ENCODE measurements at places on chromosomes 16 and 17. TPM values are rescaled to one million over a fixed set of nuclear protein-coding genes. Genes with fewer than 3 reads are reported as not detected.
A peak's percentile ranks its signal among the peaks of the same experiment; 100 is the strongest.

Gene PDILT
- not detected for total RNA-seq

DNA sequence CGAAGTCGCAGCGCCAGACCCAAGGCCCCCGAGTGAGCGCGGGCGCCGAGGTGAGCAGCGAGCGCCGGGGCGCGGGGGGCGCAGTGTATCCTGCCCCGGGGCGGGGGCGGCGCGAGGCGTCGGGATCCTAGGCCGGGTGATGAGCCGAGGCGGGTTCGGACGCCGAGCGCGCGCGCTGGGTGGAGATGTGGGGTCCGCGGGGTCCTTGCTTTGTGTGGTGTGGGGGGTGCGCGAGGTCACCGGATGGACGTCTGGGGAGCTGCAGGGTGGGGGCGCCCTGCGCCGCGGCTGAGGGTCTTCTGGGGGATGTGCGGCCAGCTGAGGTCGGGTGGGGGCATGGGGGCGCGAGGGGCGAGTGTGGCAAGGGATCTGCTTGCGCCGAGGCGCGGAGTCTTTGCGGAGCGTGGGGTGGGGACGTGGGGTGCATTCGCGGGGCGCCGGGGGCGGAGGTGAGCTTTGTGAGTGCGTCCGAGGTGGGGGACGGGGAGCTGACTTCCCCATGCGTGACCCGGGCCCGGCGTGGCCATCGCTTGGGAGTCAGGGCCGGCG is 560 bp downstream of the RAI1 start:
- peak overlapping the region; percentile 92 for H3K27ac ChIP-seq
- peak; percentile 65 for DNase-seq
- H3K4me1 ChIP-seq: peaks cover 37% of the 10 kb centered on the region
- H3K27me3 ChIP-seq: no peaks in the 10 kb centered on the region

DNA sequence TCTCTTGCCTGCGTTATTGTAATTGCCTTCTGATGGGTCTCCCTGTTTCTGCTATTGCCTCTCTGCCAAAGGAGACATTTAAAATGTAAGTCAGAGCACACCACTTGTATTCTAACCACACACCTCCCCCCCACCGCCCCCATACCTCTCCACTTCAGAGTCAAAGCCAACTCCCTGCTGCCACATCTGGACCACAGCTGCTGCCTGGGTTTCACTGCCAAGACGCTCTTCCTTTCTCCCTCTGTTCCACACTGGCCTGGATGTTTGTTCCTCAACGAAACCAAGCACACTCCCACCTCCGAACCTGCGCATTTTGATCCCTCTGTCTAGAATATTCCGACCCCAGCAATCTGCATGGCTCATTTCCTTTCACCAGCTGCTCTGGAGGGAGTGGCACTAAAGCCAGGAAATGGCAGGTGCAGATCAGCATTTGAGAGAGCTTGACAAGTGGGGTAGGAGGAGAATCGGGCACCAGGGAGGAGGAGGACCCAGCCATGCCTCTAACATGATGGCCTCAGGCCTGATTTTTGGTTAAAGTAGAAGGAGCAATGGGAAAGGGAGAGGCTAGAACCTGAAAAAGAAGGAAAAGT is 92.4 kb upstream of the HS3ST2 start:
- DNase-seq: no peak
- no peak overlapping the region for H3K27ac ChIP-seq
- no peaks in the 10 kb centered on the region for H3K36me3 ChIP-seq

Gene GNG13
- not detected for total RNA-seq

DNA sequence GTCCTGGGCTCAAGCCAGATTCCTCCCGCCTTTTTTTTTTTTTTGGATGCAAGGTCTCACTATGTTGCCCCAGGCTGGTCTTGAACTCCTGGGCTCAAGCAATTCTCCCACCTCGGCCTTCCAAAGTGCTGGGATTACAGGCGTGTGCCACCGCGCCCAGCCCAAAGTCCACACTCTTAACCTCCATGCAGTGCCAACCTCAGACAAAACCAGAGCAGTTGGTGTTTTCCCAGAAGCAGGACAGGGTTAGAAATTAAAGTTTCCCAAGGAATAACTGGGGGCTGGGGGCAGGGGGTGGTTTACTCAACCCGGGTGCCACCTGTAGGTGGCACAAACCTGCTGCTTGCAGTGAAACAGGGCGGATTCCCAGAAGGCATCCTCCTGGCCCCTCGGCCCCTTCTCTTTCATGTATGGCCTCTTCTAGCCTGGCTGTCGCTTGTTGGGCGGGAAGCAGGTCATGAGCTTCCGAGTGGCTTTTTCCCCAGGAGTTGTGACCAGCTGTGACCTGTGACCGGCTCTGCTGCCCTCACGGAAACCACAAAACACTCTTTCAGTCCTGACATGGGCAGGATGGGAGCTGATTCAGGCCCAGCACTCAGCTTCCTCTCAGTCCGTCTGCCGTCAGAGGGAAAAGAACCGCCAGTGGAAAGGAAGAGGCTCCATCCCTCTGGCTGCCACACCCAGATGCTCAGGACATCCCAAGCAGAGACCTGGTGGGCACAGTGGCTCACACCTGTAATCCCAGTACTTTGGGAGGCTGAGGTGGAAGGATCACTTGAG is 25.6 kb upstream of the USP7 start:
- no peak for DNase-seq
- no peaks in the 10 kb centered on the region for H3K36me3 ChIP-seq
- no peaks in the 10 kb centered on the region for H3K4me1 ChIP-seq
- no peak overlapping the region for H3K27ac ChIP-seq
- H3K27me3 ChIP-seq: no peaks in the 10 kb centered on the region
- no peak overlapping the region for H3K4me3 ChIP-seq

Gene PAQR4
- 8.9 TPM for total RNA-seq

Gene IRF8
- total RNA-seq: 5.8 TPM

Gene OMG
- not detected for total RNA-seq

DNA sequence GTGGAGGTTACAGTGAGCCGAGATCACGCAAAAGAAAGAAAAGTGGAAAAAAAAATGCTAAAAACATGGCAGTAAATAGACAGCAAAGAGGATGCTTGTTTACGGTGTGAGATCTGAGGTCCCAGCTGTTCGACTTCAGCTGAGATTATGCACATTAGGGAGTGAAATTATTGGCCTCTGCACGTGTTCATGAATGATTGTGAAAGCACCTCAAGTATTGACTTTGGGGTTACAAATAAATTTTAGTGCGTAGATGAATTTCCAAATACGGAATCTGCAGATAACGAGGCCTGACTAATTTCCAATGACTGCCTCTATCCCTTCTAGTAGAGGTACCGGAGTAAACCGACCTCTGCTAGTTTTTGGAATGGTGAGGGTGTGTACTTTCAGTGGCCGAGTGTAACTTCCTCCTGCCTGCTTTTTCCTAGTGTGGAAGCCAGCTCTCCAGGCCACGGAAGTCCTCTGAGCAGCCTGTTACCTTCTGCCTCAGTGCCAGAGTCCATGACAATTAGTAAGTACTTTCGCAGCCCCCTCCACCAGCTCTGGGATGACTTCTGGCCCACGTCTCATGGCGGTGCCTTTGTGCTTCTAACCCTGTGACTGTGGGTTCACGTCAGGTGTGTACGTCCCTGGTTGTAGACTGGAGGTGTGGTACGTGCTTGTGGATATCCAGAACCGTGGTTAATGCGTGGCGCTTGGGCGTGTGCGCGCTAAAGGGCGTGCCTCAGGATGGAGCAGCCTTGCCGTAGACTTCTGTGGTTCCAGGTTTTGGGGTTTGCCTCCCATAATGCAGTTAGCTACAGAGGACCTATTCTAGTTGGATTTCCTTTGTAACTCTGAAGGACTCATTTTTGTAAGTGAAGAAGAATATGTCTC is 102.1 kb downstream of the SNX29 start:
- no peak for DNase-seq
- peaks cover 15% of the 10 kb centered on the region for H3K36me3 ChIP-seq
- H3K27me3 ChIP-seq: no peaks in the 10 kb centered on the region
- H3K4me3 ChIP-seq: no peak overlapping the region
- no peaks in the 10 kb centered on the region for H3K4me1 ChIP-seq

DNA sequence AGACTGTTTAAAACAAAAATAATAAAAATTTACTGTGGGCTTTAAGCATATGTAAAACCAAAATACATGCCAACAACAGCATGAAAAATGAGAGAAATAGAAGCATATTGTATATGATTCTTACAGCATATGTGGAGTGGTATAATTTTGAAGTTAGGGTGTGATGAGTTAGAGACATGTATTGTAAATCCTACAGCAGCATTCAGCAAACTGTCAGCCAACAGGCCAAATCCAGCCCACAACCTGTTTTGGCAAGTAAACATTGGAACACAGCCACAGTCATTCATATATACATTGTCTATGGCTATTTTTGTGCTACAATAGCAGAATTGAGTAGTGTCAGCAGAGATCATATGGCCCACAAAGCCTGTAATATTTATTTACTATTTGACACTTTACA is 42.3 kb downstream of the ZNF18 start:
- DNase-seq: no peak
- no peaks in the 10 kb centered on the region for H3K4me1 ChIP-seq
- H3K27me3 ChIP-seq: no peaks in the 10 kb centered on the region
- peaks cover 26% of the 10 kb centered on the region for H3K36me3 ChIP-seq
- H3K27ac ChIP-seq: no peak overlapping the region

- peaks cover 2% of the 10 kb centered on the region for H3K36me3 ChIP-seq
- H3K4me3 ChIP-seq: no peak overlapping the region
- H3K4me1 ChIP-seq: no peaks in the 10 kb centered on the region
- no peak for DNase-seq
- H3K27ac ChIP-seq: no peak overlapping the region
- peaks cover 7% of the 10 kb centered on the region for H3K27me3 ChIP-seq
Observed at GRCh38 chr17:45357364-45357997, 40.7 kb upstream of the MAP3K14 start.

GRCh38 chr17:43545383-43545632 is 832 bp downstream of the ETV4 start:
- no peak for DNase-seq
- H3K27me3 ChIP-seq: peaks cover 85% of the 10 kb centered on the region
- no peaks in the 10 kb centered on the region for H3K36me3 ChIP-seq
- H3K4me1 ChIP-seq: peaks cover 32% of the 10 kb centered on the region
- H3K27ac ChIP-seq: no peak overlapping the region

Gene ALOX12B
- not detected for total RNA-seq

DNA sequence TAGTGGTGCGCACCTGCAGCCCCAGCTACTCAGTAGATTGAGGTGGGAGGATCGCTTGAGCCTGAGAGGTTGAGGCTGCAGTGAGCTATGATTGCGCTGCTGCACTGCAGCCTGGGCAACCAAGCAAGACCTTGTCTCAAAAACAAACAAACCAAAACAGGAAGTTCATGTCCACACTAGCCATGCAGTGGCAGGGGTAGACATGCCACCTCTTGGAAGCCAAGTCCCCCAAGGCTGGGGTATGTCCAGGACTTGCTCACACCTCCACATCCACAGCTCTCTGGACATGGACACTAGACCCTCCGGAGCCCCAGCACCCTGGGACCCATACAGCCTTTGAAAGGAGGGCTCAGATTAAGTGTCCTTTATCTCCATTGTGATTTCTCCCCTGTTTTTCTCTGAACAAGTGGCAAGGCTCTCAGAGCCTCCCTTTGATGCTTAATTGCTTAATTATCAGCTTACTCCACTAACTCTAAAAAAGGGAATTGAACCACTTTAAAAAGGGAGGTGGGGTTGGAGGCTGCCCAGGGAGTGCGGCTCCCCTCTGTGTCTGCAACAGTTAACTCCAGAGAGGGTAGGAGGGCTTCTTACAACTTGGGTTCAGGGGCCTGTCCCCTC is 424.6 kb upstream of the C16orf82 start:
- peaks cover 6% of the 10 kb centered on the region for H3K4me1 ChIP-seq
- H3K27me3 ChIP-seq: peaks cover 6% of the 10 kb centered on the region
- no peaks in the 10 kb centered on the region for H3K36me3 ChIP-seq
- no peak overlapping the region for H3K4me3 ChIP-seq
- no peak for DNase-seq
- H3K27ac ChIP-seq: no peak overlapping the region

DNA sequence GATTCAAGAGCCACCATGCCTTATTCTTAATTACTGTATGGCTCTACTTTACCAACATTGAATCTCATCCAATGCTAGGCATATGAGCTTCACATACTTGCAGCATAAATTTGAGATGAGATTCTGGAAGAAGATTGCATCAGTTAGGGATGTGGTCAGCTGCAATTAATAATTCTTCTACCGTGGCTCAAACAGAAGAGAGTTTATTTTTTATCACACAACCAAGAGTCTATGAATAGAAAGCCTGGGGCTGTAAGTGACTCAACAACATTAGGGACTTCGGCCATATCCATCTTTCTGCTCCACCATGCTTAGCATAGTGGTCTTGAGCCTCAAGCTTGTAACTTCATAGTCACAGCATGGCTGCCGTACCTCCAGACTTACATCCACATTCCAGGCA is 179.4 kb upstream of the IRX6 start:
- H3K4me3 ChIP-seq: no peak overlapping the region
- H3K4me1 ChIP-seq: peaks cover 3% of the 10 kb centered on the region
- DNase-seq: no peak
- H3K27me3 ChIP-seq: peaks cover 7% of the 10 kb centered on the region
- no peaks in the 10 kb centered on the region for H3K36me3 ChIP-seq

GRCh38 chr17:53996131-53996530 is 173.4 kb downstream of the KIF2B start:
- no peaks in the 10 kb centered on the region for H3K36me3 ChIP-seq
- no peaks in the 10 kb centered on the region for H3K27me3 ChIP-seq
- H3K4me3 ChIP-seq: no peak overlapping the region
- no peak for DNase-seq
- no peaks in the 10 kb centered on the region for H3K4me1 ChIP-seq

- DNase-seq: no peak
- H3K27ac ChIP-seq: no peak overlapping the region
- no peak overlapping the region for H3K4me3 ChIP-seq
Observed at GRCh38 chr17:15886804-15887203, 58.1 kb upstream of the ADORA2B start.

DNA sequence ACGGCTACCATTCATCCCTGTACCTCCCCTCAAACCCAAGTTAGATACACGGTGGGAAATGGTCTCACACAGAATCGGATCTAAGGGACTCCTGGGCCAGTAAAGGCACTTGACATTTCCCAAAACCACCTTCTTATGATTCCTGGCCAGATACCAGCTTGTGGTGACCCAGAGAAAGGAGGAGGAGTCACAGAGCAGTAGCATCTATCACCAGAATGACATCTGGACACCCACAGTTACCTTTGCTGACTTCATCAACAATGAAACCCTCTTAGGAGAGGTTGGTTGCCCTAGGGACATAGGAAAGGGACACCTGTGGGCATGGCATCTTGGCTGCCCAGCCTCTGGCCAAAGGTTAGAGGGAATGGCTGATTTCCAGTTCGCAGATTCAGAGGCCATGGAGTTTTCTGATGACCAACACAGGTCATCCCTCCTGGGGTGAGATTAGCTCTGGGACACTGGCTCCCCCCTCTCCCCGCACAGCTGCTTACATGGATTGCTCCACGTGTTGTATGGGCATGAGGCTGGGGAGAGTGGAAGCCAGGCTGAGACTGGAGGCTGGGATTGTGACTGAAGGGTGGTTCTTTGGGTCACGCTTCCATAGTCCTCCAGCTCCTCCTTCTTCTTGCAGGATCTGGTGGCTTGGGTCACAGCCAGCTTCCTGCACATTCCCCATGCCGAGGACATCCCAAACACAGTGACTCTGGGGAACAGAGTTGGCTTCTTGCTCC is 1.4 kb upstream of the AOC3 start:
- H3K4me1 ChIP-seq: no peaks in the 10 kb centered on the region
- H3K27me3 ChIP-seq: peaks cover 5% of the 10 kb centered on the region
- H3K36me3 ChIP-seq: no peaks in the 10 kb centered on the region
- no peak for DNase-seq

Gene CBLN1
- total RNA-seq: not detected

GRCh38 chr17:2042390-2042847 is 597 bp downstream of the OVCA2 start:
- H3K27ac ChIP-seq: peak overlapping the region; percentile 97
- H3K36me3 ChIP-seq: peaks cover 7% of the 10 kb centered on the region
- DNase-seq: no peak
- peaks cover 18% of the 10 kb centered on the region for H3K4me1 ChIP-seq
